ENCODE measurements at places on chromosomes 6 and 20.

- DNase-seq: no peak
Measured at GRCh38 chr6:104325341-104326172, 534.2 kb downstream of the HACE1 start.

- no peak for DNase-seq
Measured at GRCh38 chr6:89024456-89024855, 56.1 kb upstream of the PNRC1 start.

- no peak for DNase-seq
Measured at GRCh38 chr6:128062882-128063603, 162.2 kb upstream of the THEMIS start.

GRCh38 chr20:709423-709822 lies 33.8 kb upstream of the SCRT2 start:
- no peak for DNase-seq

GRCh38 chr6:13437218-13437996 lies 50.0 kb downstream of the GFOD1 start:
- DNase-seq: no peak

- peak; percentile 71 for DNase-seq
Measured at GRCh38 chr20:17568972-17569521, 828 bp upstream of the DSTN start.

- DNase-seq: no peak
Measured at GRCh38 chr6:158662954-158663624, 13.2 kb downstream of the SYTL3 start.

DNA sequence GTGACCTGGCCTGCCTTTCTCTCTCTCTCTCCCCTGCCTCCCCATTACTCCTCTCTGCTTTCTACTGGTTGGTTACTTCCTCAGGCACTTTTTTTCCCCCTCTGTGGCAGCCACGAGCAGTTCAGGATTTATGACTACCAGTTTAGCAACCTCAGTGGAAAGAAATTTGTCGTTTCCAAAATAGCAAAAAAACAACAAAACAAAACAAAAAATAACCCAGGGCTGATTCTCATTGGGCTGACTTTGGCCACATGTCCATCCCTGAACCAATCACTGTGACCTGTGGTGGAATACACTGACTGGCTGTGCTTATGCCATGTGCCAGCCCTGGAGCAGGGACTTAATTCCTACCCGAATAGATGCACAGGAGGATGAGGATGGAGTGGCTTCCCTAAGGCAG lies 137.4 kb downstream of the TFAP2C start:
- DNase-seq: no peak

Data from H54 (cell line).